ENCODE measurements at places on chromosomes 7 and 10.

DNA sequence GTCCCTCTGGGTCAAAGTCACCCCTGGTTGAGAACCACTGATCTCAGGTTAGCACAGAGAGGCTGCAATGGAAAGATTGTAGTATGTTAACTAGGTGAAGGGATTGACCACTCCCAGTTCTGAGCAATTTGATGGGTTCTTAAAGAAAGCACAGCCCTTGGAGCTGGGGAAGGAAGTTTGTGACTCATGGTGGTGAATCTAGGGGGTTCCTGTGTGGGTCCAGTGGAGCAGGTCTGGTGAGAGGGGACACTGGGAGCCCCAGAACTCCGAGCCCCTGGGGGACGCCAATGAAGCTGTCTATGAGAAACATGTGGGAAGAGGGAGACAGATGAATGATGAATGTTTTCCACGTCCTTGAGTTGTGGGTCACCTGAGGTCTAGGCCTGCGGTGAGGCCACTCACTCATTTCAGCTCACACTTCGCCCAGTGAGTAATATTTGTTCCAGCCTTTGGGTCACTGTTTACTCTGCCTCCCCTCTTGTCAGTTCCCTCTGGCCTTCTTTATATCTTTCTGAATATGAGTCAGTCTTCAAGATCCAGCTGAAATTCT, 341.9 kb downstream of the LRMDA start:
- DNase-seq, result peak; percentile 3

DNA sequence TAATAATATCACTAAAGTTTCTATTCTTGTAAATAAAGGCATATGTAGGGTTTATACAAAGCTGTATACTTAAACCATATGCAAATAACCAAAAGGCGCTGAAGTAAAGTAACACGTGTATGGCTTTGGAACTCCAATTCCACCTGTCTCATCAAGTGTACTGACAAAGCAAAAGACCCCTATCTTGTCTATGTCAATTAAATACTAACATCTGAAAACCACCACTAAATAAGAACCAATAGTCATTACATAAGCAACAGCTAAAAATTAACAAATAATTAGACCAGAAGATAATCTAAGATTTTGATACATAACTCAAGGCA, 93.9 kb downstream of the KMT2C start:
- no peak for DNase-seq

DNA sequence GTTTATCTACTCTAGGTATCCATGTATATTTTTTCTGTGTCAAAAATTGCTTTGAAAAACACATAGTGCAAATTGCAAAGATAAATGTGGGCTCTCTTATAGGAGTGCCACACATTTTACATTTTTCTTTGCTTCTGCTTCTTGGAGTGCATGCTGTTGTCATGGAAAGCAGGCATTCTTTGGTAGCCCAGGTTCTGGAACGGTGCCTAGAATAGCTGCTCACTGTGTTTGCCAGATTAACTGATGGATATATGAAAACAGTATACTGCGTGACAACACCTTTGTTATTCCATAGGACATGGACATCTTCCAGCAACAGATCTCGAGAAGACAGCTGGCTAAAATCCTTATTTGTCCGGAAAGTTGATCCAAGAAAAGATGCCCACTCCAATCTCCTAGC, 13.4 kb downstream of the NIPSNAP2 start:
- DNase-seq, result peak; percentile 74

- no peak for DNase-seq
Measured at GRCh38 chr7:149869291-149869650, 4.5 kb upstream of the ATP6V0E2 start.

GRCh38 chr7:143380260-143380645, 892 bp upstream of the ZYX start:
- peak; percentile 81 for DNase-seq

- DNase-seq, result no peak
Measured at GRCh38 chr10:72308320-72308987, 34.7 kb downstream of the DDIT4 start.

DNA sequence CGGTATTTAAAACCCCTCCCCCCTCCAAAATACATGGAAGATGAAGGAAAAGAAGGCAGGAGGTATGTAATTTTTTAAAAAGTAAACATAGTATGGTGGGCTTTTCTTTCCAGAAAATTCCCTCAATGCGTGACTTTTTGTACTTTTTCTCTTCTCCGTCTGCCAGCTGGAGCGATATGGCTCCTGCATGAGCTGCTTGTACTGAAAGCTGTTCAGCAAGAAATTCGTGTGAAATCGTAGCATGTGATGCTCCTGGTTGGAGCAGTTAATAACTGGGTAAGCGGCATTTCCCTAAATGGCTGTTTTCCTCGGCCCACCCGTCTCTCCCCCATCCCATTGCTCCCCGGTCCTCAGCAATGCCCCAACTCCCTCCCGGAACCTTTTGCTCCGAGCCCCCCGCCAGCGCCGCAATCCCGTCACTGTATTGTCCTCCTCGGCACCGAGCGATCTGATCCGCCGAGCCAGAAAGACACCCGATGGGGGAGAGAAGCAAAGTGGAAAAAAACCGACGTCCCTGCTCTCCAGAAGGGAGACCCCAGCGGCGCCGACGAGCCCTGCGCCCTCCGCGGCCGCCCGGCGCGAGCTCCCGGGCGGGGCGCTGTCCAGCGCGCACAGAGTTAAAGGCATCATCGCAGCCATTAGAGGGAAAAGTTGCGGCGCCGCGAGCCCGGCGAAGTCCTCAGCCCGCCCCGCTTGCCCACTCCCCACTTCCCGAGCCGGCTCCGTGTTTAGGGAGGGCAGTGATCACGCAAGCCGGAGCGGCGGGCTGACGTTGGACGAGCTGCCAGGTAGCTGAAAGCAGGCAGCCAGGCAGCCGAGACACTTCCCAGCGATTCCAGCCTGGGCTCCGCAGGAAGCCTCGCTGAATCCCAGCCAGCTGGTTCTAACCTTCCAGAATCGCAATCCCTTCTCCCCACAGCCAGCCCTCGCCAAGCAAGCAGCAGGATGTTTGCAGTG, at the start of gene VSTM2A:
VSTM2A (plus strand) TSS at position 707 of the 957 bp plus-strand sequence. CDS start 356 bp downstream, outside the sequence.
- DNase-seq, result no peak
